ENCODE measurements at places on chromosomes 16 and 17. TPM values are rescaled to one million over a fixed set of nuclear protein-coding genes. Genes with fewer than 3 reads are reported as not detected.

The TTLL6 gene
- total RNA-seq: 1.9 TPM

The ALDH3A2 gene
- total RNA-seq: 130 TPM

- H3K36me3 ChIP-seq: no peaks in the 10 kb centered on the region
- no peak for DNase-seq
- H3K4me1 ChIP-seq: 0 out of 2 replicates have a peak, but pooled peaks cover 5% of the 10 kb centered on the region
- H3K27me3 ChIP-seq: no peaks in the 10 kb centered on the region
- no peak overlapping the region for H3K4me3 ChIP-seq
These were observed 410.9 kb downstream of the SOX9 start for GRCh38 chr17:72531729-72532128.

DNA sequence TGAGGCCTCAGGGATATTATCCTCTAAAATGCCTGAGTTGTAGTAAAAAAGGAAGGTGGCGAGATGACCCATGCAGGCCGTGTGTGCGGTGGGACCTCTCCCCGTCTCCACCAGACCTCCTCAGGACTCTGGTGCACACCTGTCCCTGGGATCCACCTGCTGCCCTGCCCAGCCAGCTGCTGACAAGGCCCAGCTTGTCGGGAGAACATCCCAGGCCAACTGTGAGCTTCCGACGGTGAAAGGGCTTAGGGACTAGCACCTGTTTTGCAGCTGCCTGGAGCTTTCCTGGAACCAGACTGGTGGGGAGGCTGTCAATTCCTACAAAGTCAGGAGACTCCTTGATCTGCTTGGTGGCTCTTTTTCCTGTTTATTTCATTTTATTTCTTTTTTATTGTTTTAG is 11.6 kb downstream of the IL34 start:
- H3K36me3 ChIP-seq: no peaks in the 10 kb centered on the region
- H3K4me1 ChIP-seq: peaks cover 10% of the 10 kb centered on the region
- H3K27me3 ChIP-seq: no peaks in the 10 kb centered on the region
- H3K27ac ChIP-seq: no peak overlapping the region

The CARD14 gene
- not detected for total RNA-seq

The TBC1D3G gene
- total RNA-seq: not detected

DNA sequence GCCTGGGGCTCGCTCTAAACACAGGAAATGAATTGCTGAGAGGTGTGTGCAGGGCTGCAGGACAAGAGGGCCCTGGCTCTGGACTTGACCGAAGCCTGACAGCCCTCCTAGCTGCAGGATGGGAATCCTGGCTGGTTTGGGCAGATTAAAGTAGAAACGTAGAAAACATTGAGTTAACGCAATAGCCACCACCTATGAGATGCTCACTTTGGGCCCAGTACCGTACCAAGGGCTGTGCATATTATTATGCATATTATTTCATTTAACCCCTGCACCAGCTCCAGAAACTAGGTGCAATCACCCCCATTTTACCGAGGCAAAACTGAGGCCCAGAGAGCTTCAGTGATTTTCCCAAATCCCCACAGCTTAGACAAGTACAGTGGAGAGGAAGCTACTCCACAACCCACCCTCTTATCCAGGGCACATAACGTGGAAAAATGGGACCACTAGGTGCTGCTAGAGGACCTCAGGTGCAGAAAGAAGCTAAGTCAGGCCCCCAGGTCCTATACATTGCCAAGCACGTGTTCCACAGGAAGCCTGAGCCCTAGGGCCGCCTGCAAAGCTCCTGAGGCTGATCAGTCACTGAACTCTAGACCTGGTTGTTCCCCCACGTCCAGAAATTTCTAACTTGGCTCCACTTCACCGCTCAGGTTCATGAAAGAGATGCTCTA is 79.2 kb downstream of the MYH11 start:
- peak; percentile 82 for DNase-seq
- H3K4me1 ChIP-seq: no peaks in the 10 kb centered on the region
- H3K4me3 ChIP-seq: no peak overlapping the region
- H3K27ac ChIP-seq: no peak overlapping the region
- no peaks in the 10 kb centered on the region for H3K36me3 ChIP-seq
- no peaks in the 10 kb centered on the region for H3K27me3 ChIP-seq

DNA sequence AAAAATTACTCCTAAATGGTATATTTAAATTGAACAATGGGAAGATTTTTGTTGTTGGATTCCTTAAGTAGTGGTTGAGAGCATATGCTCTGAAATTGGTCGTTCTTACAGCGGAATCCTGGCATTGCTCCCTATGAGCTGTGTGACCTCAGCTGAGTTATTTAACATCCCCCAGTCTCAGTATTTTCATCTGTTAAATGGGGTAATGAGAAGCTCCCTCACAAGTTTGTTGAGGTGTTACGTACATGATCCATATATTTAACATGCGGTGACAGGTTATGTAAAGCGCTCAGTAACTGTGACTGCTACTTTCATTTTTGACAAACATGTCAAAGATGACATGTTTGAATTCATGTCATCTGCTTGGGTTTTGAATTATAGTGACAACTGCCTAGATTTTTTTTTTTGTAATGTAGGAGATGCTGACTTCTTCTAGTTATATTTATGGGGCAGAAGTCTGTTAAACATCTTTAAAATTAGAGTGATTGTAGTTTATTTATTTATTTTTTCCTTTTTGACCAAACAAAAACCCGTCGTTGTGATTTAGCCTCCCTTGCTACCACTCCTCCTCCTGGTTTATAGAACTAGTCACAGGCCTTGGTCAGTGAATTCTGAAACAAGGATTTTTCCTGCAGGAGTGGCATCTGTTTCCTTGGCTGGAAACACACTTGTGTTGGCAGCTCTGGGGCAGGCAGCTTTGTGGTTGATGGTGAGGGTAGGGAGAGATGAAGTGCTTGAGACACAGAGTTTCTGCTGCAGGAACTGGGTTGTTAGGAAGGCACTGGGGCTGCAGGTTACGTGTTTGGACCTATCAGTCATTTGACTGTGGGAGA is 268.8 kb downstream of the SNX29 start:
- H3K4me1 ChIP-seq: no peaks in the 10 kb centered on the region
- no peaks in the 10 kb centered on the region for H3K27me3 ChIP-seq
- no peaks in the 10 kb centered on the region for H3K36me3 ChIP-seq
- no peak for DNase-seq

DNA sequence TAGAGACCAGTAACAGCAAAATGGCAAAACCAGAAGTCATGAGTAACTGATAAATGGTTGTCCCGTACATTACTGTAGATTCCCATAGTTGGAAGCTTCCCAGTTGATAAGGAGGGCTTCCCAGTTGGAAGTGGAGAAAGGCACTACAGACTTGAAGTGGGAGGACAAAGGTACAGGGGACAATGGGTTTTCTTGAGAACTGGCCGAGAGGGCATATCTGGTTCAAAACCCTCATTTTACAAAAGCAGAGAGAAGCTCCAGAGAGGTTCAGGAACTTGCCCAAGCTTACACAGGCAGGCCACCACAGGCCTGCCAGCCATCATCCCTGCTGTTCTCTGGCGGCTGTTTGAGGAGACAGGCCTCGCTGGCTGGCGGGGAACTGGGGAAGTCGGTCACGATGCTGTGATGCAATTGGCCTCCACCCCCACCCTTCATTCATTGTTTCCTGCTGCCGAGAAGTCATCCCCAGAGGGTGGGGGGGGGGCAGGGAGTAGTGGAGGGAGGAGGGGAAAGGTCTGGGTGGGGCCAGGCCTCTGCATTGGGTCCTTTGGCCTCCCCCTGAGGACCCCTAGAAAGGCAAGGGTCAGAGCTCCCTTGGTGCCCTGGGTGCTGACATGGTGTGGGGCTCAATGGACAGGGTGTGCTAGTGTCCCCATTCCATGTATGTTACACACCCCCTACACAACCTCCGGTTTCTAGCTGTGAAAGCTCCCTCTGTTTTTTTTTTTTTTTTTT is 3.0 kb downstream of the UBALD2 start:
- DNase-seq: peak; percentile 56
- no peaks in the 10 kb centered on the region for H3K36me3 ChIP-seq
- no peaks in the 10 kb centered on the region for H3K27me3 ChIP-seq
- peaks cover 32% of the 10 kb centered on the region for H3K4me1 ChIP-seq
- 0 out of 2 replicates have a peak overlapping the region, but pooled peaks have one; percentile 28 for H3K4me3 ChIP-seq

DNA sequence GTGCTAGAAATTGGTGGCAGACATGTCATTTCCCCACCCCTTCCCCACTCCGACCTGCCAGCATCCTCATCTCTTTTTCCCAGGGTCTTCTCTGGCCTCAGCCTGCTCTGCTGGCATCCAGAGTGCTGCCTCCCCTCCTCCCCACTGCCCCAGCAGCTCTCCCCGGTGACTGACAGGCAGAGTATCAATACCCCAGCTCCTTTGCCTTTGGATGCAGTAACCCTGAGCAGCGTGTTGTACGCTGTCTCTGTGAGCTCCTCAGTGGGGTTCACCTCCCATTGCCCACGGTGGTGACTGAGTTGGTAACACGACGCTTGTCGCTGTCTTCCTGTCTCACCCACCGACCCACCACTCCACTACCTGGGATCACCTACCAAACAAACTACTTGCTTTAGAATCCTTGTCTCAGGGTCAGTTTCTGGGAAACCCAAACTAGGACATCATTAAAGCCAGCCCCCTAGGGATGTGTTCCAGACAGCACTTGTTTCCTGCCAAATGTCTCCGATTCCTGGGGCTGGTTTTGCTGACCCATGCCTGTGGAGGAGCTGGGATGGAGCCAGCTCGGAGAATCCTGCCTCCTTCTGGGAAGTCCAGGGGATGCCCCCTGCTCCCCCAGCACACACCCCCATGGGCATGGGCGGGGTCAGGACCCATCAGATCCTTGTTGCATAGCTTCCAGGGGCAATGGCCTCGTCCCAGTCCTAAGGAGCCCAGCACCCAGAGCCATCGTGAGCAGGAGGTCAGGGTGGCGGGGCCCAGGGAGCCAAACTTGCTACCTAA is 8.3 kb upstream of the SBK1 start:
- peaks cover 4% of the 10 kb centered on the region for H3K4me1 ChIP-seq
- DNase-seq: peak; percentile 48
- H3K36me3 ChIP-seq: no peaks in the 10 kb centered on the region
- H3K27me3 ChIP-seq: no peaks in the 10 kb centered on the region
- H3K4me3 ChIP-seq: no peak overlapping the region

DNA sequence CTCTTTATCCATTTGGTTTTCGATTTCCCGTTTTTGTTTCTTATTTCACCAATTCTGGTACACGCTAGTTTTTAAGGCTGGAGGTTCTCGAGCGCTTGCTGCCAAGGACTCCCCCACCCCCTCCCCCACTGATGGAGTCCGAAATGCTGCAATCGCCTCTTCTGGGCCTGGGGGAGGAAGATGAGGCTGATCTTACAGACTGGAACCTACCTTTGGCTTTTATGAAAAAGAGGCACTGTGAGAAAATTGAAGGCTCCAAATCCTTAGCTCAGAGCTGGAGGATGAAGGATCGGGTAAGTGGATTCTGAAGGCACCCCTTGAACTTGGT is 825 bp downstream of the RPTOR start:
- peak; percentile 29 for DNase-seq
- H3K27me3 ChIP-seq: no peaks in the 10 kb centered on the region
- H3K4me3 ChIP-seq: peak overlapping the region; percentile 87

DNA sequence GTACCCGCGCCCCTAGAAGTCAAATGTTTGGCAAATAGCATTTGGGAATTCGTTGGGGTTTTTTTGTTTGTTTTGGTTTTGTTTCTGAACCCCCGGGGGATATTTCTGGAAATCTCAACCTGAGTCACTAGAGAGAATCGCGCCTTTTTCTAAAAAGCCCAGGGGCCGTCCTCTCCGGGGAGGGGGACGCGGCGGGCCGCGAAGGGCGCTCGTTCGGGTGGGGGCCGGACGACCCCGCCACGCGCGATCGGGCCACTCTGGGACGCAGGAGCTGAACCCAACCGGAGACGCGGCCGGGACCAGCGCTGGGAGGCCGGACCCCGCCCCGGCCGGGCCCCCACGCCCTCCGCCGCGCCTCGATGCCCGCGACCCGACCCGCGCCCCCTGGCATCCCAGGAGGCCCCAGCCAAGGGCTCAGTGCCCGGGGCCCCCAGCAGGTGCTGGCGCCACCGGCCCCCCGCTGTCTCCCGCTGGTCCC is 302 bp downstream of the LITAF start:
- H3K27me3 ChIP-seq: peaks cover 32% of the 10 kb centered on the region
- peak overlapping the region; percentile 77 for H3K4me3 ChIP-seq
- peaks cover 40% of the 10 kb centered on the region for H3K4me1 ChIP-seq
- H3K36me3 ChIP-seq: peaks cover 7% of the 10 kb centered on the region
- DNase-seq: peak; percentile 27
- no peak overlapping the region for H3K27ac ChIP-seq
